ENCODE measurements at places on chromosomes 6 and 20.

- no peak for DNase-seq
Observed at GRCh38 chr6:15504040-15504495, 158.8 kb downstream of the DTNBP1 start.

- DNase-seq, result no peak
Observed at GRCh38 chr20:14432597-14432996, 95.2 kb upstream of the FLRT3 start.

DNA sequence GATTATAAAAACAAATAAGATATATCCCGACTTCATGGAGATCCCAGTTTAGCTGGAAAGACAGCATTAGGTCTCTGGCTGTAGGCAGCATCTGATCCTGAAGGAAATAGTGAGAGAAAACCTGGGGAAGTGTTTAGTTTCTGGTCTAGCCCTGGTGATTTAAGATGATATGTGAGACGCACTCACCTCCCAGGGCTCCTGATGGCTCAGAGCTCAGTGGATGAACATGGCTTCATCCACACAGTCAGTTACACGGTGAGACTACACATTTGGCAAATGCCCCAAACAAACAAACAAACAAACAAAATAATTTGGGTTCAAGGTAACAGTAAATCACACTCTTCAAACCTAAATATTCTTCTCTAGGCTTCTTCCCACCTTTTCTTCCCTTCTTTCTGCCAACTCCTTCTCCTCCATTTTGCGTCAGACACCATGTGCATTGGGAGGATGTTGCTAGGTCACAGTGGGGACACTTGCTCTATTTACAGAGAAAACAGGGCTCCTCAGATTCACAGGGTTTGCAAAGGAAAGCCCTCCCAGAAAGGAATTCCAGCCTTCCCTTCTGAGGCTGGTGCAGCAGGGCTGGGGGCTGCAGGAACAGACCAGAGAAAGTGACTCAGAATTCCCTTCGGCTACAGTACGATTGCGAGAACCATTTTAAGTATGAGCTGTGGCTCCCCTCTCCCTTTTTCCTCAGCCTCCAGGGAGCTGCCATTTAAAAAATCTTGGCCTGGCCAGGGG, 59.6 kb upstream of the SALL4 start:
- no peak for DNase-seq

GRCh38 chr20:10604865-10605440, 68.8 kb downstream of the JAG1 start:
- no peak for DNase-seq

GRCh38 chr6:152309648-152310047, 327.5 kb downstream of the SYNE1 start:
- no peak for DNase-seq

- no peak for DNase-seq
Observed at GRCh38 chr20:61798632-61799031, 267.0 kb downstream of the TAF4 start.

DNA sequence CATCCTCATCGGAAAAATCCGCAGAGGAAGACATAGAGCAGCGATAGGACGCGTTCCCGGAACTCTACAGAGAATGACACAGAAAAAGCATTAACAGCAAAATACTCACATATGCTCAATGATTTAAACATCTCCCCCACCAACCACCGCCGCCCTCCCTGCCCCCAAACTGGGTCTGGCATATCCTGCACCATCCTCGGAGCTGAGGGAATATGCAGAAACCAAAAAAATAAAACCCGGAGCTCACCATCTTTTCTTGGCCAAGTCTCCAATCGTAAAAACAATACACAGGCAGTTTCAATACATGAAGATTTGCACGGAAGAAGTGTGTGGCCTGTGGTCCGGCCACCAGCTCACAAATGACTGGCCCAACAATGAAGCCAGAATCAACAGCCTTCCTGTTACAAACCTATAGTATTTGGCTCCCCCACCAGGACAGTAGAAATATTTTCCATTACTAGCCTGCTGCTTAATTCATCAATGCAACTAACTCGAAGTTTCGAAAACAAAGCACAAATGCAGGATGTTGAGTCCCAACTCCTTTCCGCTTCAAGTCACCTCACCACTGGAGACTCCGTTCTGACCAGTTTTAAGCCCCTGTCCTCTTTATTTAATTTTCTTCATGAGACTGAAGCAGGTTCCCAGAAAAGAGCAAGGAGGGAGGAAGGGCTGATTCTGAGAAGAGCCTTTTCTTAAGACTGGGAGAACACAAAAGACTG, 103.2 kb upstream of the BEND6 start:
- DNase-seq, result no peak

DNA sequence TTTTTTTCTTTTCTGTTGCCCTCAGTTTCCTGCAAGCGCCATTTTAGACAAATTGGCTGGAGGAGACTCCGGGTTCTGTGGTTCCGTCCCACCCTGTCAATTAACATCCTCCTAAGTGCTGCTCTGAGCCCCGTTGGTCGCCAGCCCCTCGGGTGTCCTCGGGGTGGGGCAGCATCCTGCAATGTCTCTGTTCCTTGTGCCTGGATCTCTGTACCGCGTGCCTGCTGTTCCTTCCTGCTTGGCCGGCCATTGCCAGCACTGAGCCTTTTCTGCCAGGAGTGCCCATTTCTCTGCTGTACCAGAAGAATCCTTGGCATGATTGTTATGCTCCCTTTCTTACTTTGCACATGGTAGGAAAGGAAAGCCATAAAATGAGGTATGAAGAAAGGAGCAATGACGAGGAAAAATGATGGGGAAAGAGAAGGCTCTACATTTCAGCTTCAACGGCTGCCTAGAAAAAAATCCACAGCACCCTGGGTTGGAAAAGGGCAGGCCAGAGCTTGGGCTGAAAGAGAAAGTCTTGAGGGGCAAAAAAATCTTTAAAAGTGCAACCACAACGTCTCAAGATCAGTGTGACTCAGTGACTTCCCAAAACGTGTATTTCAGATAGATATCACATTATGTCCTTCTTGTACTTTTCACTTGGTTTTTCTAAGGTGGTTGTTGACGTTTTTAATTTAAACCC, 256.7 kb downstream of the CLIC5 start:
- no peak for DNase-seq
